ENCODE measurements at places on chromosomes 7 and 10. TPM values are rescaled to one million over a fixed set of nuclear protein-coding genes. Genes with fewer than 3 reads are reported as not detected.

The SPDYE16 gene
- total RNA-seq = not detected

The OR13A1 gene
- total RNA-seq = not detected

The RRP12 gene
- 19.0 TPM for total RNA-seq

The LRGUK gene
- total RNA-seq = not detected

The SPDYE2B gene
- not detected for total RNA-seq

The RNF148 gene
- total RNA-seq = not detected

The ZNF862 gene
- 4.5 TPM for total RNA-seq

DNA sequence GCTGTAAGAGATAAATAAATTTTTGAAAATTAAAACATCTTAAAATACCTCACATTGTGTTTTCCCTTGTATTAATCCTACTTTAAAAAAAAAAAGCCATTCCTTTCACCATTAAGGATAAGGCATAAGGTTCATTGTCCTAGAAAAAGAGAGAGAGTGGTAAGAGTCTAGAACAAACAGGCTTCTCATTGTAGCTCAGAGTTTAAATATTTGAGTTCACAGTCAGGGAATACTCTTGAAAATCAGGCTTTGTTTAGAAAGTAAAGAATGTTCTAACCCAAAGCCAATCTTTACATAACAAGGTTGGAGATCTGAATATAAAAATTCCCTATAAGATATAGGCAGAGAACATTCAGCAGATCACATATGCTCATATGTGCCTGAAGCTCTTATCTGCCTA lies 40.2 kb upstream of the TES start:
- no peak for DNase-seq

GRCh38 chr10:120456626-120457430 lies at the start of gene PLPP4:
Gene PLPP4 (plus strand): TSS chr10:120457227. CDS start chr10:120457306, 79 bp downstream.
- peak; percentile 50 for DNase-seq

DNA sequence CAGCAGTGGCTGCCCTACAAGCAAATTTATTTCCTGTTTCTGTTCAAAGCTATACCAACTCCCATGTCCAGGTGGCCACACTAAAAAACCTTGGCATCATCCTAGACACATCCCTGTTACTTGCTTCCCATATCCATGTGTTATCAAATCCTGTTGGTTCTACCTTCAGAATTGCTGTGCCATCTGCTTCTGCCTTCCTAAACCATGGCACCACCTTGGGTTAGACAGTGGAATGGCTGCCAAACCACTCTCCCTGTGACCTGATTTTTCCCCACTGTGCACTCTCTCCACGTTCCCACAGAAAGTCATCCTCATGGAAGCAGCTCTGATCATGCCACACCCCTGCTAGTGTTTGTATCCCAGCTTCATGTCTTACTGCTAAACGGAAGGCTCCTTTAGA lies 697.6 kb upstream of the GALNT17 start:
- no peak for DNase-seq

DNA sequence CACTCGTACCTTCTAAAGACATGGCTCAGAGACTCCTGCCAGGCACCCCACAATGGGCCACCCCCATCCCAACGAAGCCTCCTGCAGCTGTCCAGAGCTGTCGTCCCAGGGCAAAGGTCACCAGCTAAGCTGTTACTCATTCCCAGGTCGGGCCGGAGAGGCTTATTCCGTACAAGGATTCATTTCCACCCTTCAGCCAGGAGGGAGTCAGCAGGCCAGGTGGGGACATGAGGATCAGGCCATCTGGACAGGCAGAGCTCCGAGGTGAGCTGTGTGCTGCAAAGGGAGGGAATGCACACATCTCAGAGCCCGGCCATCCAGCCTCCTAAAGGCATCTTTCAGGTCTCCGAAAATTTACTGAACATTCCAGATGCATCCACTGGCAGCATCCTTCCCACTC lies 63.9 kb upstream of the NANOS1 start:
- DNase-seq = no peak

DNA sequence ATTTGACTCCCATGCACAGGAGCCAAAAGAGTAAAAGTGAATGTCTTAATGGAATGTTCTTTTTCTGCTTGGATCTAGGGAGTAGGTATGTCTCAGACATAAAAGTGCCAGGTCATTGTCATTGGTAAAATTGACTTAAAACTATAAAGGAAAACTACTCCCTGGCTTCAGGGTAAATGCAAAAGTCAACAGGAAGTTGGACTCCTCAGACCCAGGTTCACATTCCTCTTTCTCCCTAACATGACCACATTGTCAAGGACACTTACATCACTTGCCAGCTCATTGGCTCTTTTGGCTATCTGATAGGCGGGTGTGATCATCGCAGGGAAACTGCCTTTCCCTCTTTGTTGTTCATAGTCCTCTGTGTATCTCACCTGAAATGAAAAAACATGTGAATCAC lies 13.7 kb downstream of the NRAP start:
- no peak for DNase-seq

GRCh38 chr7:124674451-124674850 lies 91.1 kb downstream of the GPR37 start:
- DNase-seq = no peak

- DNase-seq = no peak
Measured at GRCh38 chr7:131170440-131171271, 157.0 kb upstream of the MKLN1 start.

- DNase-seq = peak; percentile 41
Measured at GRCh38 chr10:71696628-71697326, 22.8 kb downstream of the C10orf105 start.

- no peak for DNase-seq
Measured at GRCh38 chr10:113272511-113272910, 280.3 kb upstream of the HABP2 start.

- DNase-seq = peak; percentile 37
Measured at GRCh38 chr10:27687326-27687725, 58.3 kb downstream of the MKX start.

- no peak for DNase-seq
Measured at GRCh38 chr10:77686650-77687417, 49.2 kb upstream of the KCNMA1 start.

DNA sequence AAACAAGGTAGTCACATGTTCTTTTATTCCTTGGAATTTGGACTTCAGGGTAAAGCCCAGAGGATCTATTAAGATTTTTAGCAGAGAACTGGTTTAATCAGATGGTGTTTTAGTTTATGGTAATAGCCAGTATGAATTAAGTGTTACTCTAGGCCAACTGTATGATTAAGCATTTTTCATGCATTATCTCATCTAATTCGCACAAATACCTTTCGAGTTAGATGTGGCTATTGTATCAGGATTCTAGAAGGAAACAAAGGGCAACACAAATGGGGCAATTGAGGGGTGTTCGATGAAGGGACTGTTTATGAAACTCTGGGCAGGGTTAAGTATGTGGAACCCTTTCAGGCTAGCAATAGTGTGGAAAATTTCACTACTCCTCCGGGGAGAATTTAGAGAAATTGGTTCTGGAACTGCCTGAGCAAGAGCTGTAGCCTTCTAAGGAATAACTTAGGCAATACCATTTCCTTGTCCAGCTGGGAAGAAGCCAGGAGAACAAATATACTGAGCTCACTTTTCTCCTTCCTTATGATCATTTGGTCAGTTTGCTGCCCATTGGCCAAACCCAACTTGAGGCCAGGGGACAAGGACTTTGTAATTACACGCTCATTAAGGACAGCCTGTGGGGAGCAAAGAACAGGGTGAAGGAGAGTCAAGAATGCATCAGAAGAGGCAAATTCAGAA lies 319.0 kb upstream of the FZD1 start:
- peak; percentile 10 for DNase-seq

DNA sequence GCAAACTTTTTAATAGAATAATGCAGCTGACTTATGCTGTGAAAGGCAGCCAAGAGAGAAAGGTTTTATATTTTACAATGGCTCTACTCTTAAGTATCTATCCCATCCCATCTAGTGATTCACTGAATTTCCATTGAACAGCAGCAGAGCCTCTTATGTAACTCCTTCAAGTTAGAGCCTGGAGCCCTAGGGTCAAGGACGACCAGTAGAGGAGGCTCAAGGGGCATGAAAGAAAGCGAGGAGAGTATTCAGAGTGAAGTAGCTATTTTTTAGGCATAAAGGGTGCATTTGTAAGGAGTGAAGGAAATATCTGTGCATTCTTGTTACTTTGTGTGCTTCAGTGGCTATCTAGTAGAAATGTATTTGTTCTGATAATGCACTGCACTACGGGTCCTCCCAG lies 180.2 kb upstream of the TPK1 start:
- no peak for DNase-seq

DNA sequence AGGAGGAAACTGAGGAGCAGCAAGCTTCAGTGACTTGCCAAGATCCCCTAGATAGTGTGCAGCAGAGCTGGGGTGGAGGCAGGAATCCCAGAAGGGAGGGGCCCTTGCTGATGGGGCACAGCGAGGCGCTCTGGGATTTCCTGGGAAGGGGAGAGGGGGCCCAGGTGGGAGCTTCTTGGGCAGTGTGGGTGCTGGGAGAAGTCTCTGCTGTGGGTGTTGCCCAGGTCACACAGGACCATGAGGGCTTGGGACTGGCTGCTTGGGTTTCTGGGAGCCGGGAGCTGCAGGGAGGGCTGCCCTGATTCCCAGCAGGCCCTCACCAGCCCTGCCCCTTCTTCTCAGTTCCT lies 55.2 kb downstream of the TSPAN15 start:
- DNase-seq = no peak

GRCh38 chr10:124217906-124218804 lies 124.8 kb upstream of the CHST15 start:
- no peak for DNase-seq

DNA sequence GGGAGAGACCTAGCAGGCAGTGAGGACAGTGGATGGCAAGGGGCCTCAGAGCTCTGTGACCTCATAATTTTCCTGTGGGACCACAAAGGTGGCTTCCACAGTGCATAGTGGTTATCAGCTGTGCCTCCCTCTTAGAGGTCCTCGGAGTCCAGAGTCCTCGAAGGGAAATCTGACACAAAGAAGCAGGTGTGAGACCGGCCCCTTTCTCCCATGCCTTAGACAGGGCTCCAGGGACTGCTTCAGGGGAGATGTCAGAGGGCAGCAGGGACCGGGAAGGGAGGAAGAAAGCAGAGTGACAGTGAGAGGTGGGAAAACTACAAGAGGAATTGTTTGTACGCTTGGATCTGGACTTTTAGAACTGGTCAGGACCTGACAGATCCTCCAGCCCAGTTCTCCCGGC lies 66.3 kb downstream of the BAMBI start:
- no peak for DNase-seq

DNA sequence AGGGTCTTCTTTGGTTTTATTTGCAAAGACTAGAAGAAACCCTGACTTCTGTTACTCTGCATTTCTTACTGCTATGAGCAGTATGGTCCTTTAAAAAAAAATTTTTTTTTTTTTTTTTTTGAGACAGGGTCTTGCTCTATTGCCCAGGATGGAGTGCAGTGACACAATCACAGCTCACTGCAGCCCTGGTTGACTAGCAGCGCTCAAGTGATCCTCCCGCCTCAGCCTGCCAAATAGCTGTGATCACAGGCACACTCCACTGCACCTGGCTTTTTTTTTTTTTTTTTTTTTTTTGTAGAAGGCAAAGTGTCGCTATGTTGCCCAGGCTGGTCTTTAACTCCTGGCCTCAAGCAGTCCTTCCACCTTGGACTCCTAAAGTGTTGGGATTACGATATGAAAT lies 17.4 kb downstream of the CNNM2 start:
- no peak for DNase-seq

GRCh38 chr7:21357151-21358097 lies 70.5 kb upstream of the SP4 start:
- DNase-seq = no peak

DNA sequence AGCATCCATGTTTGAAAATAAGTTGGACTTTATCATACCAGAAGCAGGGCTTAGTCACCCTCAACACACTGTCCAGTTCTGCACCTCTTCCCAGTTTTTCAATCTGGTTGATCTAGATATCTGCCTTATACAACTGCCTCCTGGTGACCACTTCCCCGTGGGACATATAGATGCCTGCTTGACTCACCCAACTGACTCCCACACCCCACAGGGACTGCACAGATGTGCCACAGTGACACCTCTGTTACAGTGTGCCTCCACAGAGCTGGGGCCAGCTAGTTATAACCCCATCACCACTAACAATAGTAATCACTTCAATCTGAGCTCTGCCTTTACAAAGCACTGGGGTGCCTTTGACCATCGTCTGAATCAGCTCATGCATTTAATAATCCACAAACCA lies 82.6 kb upstream of the AOAH start:
- DNase-seq = no peak

GRCh38 chr10:12299222-12299965 lies 50.0 kb upstream of the CAMK1D start:
- no peak for DNase-seq

DNA sequence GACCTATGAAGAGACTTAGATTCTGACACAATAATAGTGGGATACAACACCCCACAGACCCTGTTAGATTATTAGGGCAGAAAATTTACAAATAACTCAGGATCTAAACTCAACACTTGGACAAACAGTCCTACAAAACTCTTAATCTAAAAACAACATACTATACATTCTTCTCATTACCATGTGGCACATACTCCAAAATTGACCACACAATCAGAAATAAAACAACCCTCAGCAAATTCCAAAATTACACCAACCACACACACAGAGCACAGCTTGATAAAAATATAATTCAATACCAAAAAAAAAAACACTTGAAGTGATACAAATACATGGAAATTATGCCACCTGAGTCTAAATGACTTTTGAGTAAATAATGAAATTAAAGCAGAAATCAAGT lies 7.8 kb downstream of the ZNF680 start:
- DNase-seq = no peak

DNA sequence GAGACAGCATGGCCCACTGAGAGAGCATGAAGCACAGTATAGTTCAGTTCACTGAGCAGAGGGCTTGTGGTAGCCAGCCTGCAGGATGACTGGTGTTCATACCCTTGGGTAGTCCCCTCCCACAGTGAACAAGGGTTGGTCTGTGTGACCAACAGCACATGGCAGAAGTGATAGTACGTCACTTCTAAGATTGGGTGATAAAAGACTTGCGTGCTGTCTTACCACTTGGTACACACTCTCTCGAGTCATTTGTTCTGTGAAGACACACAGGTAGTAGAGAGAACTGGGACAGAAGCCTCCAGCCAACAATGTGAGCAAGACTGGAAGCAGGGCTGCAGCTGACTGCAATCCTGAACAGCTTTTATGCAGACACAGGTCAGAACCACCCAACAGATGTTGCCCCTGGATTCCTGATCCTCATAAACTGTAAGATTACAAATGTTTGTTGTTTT lies 14.6 kb downstream of the EPC1 start:
- no peak for DNase-seq

DNA sequence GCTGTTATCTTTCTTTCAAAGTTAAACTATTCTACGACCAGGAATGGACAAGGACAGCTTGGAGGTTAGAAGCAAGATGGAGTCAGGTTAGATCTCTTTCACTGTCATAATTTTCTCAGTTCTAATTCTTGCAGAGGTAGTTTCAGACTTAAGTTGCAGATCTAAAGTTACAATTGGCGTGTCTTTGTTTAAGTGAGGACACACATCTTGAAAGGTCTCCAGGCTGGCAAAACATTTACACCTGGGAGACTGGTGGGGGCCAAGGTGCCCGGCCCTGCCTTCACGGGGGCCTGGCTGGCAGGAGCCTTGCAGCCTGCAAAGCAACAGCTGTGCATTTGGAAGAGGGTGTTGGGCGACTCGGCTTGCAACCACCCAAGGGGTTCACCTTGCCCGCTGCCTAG lies 1.7 kb upstream of the DYNC2I1 start:
- no peak for DNase-seq

- peak; percentile 24 for DNase-seq
Measured at GRCh38 chr7:106858618-106859532, 6.2 kb upstream of the PIK3CG start.

- peak; percentile 95 for DNase-seq
Measured at GRCh38 chr10:17512341-17513001, 58.1 kb upstream of the ST8SIA6 start.
